BJ (cell line): ENCODE measurements at places on chromosomes 13 and 19.

DNA sequence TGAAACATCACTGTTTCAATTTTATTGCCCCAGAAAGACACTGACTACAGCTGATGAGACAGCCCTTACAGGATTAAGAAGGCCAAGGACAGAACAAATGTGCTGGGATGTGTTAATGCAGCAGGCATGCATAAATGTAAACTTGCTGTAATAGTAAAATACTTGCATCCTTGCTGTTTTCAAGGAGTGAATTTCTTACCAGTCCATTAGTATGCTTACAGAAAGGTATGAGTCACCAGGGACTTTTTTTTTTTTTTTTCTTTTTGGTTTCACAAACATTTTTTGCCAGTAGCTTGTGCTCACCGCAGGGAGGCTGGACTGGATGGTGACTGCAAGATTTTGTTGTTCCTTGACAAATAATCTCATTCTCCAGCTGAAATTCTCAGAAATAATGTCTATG lies 55.1 kb downstream of the GPR180 start:
- peak; percentile 94 for DNase-seq

DNA sequence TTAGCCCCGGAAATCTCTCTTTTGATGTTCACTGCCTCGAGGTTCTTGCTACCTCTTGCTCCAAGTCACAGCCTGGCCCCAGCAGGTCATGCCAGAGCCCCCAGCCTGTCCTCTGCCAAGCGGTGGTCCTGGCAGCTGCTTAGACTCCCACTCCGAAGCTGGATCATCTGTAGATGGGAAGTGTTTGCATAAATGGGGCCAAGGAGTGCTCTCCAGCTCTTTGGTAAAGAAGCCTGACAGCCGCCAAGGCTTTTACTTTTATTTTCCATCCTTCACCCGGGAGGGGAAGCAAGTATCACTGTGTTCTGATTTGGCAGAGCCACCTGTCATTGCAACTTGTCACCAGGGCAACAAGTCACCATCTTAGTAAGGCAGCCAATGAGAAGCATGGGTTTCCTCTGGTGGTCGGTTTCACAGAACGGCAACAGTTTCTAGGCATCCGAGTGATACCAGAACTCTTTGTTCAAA lies 10.6 kb upstream of the RETN start:
- DNase-seq: no peak

GRCh38 chr19:16370641-16371391 lies 46.2 kb downstream of the KLF2 start:
- no peak for DNase-seq

DNA sequence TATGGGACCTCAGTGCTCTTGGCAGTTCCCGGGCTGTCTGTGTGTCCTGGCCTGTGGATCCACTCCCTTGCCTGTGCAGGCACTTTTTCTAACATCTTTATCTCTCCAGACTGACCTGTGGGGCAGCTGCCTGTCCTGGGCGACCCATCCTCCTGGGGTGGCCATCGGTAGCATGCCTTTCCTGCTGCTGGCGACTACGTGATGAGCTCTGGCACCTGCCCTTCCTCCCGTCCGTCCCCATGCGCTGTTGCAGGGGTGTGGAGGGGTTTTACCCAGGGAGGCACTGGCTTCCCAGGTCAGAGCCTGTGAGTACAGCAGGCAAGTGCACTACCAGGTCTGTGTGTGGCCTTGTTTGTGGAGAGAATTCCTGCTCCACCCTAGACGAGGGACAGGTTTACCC lies 93.3 kb downstream of the KDM4B start:
- DNase-seq: no peak

GRCh38 chr19:5205381-5205780 lies 135.2 kb downstream of the PTPRS start:
- no peak for DNase-seq

DNA sequence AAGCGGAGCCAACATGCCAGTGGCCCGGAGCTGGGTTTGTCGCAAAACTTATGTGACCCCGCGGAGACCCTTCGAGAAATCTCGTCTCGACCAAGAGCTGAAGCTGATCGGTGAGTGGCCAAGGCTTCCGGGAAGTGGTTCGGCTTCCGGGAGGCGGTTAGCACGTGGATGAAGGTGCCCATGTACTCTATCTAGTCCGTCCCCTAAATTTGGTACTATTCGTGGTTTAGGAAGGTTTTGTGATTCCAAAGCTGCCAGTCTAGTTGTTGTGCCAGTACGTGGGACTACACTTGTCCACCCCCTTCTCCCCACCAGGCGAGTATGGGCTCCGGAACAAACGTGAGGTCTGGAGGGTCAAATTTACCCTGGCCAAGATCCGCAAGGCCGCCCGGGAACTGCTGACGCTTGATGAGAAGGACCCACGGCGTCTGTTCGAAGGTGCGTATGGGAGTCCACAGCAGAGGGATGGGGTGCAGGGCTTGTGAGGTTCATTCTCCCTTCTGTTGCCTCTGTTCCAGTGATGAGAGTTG lies 579 bp downstream of the RPS9 start:
- DNase-seq: no peak

GRCh38 chr13:50699874-50700663 lies 143.4 kb downstream of the DLEU7 start:
- DNase-seq: no peak
